ENCODE measurements at places on chromosomes 6 and 20.

DNA sequence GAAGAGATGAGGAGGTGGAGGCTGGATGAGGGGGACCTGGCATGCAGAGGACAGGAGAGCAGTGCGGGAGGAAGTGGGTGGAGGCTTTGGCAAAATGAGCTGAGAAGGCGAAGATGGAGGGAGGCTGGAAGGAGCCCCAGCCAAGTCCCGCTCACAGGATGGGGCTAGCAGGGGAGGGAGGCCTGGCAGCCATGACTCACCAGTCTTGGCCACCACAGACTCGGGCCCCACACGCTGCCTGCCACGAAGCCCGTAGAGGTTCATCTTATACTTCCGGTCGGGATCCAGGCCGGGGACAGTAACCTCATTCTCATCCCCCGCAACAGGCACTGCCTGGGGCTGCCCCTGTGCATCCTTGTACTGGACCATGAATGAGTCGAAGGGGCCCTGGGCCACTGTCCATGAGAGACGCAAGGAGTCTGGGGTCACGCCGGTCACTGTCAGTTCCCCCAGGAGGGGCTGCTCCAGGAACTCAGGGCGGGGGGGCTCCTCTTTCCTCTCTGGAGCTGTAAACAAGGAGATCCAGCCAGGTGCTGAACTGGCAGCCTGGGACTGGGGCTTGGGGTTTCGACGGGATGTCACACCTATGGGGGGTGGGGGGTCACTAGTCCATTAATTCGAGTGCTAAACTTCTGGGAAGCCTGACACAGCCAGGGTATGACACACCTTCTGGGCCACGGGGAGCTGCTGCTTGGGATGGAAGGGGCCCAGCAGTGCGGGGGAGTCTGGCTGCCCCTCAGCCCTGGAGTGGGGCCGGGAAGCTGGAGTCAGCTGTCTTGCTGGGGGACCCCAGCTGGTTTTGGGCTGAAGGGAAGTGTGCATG, 27.8 kb downstream of the TNXB start:
- DNase-seq: no peak

DNA sequence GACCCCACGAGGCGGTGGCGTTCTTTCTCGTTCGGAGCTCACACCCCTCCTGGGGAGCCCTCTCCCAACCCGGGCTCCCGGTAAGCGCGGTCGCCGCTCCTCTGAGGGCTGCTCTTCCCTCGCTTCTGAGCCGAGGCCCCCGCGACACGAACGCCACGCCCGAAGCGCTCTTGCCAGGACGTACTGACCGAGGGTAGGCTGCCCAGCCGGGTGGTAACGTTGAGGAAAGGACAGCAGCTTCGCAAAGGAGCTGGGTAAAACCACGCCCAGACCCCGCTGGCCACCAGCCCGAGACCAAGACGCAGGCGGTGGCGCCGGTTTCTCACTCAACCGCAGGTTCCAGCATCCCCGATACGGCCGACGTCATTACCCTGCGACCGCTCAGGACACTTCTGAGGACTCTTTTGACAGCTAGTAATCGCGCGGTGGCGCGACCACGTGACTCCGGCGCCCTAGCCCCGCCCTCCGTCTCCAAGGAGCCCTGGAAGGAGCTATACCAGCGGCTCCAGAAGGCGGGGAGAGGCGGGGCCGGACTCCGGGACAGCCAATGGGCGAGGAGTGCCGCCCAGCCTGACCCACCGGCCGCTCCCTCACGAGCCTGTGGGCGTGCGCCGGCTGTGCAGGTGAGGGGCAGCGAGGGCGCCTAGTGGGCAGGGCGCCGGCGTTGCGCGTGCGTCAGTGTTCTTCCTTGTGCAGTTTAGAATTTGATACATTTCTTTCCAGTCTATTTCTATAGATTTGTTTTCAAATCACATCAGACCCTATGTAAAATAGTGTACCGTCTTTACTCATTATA, 4.0 kb upstream of the GZF1 start:
- DNase-seq: peak; percentile 99

DNA sequence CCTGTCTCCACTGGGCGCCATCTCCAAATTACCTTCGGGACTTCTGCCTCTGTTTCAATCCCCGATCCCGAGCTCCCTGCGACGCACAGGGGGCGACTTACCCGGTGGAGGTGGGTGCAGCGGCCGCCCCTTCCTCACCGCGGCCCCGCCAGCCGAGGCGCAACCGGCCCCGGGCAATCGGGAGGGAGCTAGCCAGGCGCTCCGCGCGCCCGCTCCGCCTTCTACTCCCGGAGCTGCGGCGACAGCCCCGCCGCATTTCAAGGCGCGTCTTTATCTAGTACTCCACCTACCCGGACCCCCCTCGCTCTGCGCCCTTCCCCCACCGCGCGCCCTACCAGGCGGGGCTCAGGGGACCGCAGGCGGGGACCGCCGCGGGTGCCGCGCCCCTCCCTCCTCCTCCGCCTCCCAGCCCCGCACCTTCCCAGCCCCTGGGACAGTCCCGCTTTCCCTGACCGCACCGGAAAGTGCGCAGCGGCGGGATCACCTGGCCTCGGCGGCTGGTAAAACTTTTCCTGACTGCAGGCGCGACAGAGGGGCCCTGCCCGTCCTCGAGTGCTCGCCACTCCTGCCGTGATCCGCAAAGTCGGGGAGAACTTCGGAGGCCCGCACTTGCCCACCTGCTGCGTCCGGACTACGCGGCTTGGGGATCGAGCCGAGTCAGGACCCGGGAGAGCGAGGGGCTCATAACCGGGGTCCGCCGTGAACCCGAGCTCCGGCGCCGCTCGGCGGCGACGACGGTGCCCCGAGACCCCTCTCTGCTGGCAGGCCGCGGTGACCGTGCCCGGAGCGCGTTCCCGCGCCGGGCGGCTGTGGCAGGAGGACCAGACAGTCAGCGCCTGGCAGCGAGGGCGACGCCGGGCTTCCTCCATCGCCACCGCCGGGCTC, 8.0 kb upstream of the NKX2-2 start:
- DNase-seq: no peak

- DNase-seq: no peak
Measured at GRCh38 chr6:6003621-6004366, 2.9 kb downstream of the NRN1 start.

DNA sequence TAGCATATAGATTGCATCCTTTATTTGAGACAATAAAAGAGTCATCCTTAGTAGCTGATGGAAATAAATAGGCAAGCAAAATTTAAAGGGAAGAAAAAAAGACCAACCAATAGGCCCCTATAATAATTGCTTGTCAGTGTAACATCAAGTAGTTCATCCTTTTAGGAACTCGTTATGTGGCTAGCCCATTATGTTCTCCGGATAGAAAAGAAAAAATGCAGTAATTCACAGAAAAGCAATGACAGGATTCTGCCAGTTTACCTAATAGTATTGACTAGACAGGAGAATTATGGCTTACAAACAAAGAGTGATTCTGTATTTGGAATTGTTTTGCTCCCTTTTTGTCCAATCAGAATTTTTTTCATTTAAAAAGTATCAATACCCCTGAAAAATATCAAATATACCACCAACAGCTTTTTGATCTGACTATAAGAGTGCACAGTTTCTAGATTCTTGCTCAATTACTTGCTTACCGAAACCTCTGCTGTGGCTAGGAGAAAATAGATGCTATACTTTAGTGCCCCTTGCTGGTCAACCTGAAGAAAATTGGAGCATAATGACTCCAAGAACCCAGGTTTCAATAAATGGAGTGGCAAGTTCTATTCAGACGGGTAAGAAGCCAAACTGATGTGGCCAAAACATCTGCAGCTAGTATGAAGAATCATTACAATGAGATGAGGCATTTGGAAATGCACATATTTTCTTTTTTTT, 91.5 kb upstream of the SASH1 start:
- no peak for DNase-seq

DNA sequence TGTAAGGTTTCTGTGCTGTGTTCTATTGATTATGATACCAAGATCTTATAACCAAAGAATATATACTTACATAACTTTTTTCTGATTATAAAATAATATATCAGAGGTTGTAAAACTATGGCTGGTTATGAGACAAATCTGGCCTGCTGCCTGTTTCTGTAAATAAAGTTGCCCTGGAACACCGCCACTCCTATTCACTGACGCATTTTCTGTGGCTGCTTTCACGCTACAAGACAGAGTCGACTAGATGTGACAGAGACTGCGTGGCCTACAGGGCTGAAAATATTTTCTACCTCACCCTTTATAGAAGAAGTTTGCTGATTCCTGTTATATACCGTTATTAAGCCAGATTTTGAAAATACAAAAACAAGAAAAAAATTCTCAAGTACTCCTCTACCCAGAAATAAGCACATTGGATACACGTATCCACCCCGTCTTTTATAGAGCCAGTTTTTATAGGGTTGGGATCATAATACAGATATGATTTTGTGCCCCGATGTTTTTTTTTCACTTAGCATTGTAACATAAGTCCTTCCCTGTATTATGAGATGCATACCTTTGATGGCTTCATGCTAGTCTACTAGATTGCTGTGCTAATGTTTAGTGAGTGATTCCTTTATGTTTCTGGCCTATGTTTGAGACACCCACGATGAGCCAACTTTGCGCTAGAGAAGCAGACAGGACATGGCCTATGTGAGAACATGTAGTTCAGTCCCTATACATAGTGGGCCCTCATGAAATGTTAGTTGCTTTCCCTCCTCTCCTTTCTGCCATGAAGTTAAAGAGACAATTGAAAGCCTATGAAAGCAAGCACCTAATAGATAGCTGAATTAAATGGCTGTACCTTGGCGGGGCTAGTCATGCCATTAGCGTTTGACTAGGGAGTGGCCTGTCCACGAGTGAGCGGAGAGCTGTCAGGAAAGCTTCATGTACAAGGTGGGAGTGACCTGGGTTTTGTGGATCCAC, 98.1 kb upstream of the KCNK16 start:
- no peak for DNase-seq

GRCh38 chr20:44475694-44476560, at the start of gene TTPAL:
Gene TTPAL, plus strand, starts transcription at chr20:44475874. Its CDS starts 4,126 bp downstream, at chr20:44480000.
- DNase-seq: peak; percentile 81

DNA sequence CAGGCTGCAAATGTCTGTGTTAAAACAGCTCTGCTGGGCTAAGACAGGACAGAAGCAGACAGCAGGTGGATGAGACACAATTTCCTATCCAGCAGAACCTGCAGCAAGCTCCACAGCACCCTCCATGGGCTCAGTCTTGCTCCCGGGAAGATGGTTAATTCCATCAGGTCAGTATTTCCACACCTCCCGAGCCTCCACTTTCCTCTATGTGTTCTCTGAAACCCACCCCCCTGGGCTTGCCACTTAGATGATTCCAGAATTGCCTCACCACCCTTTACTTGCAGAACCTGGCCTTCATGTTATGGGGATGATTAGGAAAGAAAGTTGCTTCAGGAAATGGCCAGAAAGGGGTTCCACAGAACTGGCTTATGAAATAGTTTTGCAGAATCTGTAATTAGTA, 43.8 kb downstream of the ERMARD start:
- DNase-seq: no peak

DNA sequence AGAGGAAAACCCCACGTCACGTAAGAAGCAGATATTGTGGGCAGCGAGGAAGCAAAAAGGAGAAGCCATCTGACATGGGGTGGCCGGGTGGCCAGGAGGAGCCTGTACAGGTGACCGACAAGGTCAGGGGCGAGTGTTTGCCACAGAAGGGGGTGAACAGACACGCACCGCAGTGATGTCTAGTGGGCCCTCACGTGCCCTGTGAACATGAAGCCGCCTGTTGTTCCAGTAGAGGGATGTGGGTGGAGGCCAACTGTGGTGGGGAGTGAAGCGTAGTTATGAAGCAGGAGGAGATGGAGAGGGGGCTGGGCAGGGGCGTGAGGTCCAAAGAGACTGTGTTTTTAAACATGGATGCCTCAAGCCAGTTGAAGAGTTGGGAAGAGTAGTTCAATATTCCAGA, 20.5 kb downstream of the MYT1 start:
- no peak for DNase-seq

- DNase-seq: no peak
Measured at GRCh38 chr20:6802227-6802626, 34.7 kb downstream of the BMP2 start.

DNA sequence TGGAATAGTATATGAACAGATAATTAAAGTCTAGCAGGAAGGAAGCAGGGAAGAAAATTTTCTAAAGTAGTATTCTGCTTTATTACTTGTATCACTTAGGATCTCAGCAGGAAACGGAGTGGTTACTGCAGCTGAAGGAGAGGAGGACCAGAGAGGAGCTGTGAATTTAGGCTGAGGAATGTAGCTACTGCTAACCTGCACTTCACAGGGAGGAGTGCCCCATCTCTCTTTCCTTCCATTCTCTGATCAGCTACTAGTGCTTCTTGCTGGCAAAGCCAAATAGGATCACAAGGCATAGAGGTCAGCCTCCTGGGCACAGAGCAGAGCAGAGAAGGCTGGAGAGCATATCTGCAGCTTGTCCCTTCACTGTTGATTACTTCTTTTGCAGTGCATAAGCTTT, 205.3 kb upstream of the ASCC3 start:
- DNase-seq: no peak

GRCh38 chr6:30722280-30723112, 2.3 kb downstream of the TUBB start:
- peak; percentile 75 for DNase-seq

GRCh38 chr6:137542713-137543112, 48.5 kb upstream of the OLIG3 start:
- no peak for DNase-seq

DNA sequence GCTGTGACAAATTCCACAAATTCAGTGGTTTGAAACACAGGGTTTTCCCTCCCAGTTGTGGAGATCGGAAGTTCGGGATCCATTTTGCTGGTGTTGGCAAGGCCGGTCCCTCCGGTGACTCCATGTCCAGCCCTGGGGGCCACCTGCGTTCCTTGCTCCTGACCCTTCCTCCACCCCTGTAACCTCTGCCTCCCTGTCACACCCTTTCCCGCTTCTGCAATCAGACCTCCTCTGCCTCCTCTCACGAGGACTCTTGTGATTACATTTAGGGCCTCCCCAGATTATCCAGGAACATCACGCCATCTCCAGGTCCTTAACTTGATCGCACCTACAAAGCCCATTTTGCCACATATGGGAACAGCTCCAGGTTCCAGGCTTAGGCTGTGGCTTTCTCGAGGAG, 12.5 kb downstream of the RPS6KA2 start:
- no peak for DNase-seq

DNA sequence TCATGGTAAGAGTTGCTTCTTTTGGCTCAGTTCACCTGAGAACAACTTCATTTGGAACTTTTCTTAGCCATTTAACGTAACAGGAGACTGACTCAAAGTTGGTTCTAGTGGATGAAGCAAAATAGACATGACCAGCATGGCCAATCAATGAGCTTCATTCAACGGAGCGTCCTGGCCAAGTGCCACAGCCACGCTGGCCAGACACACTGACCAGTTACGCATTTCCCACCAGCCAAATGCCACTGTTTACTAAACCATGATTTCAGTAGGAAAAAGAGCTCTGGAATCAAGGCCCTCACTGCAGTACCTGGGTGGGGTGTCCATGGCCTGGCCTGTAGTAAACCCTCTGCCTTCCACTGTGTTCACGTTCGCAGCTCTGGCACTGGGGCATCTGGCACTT, 80.4 kb downstream of the POPDC3 start:
- no peak for DNase-seq

DNA sequence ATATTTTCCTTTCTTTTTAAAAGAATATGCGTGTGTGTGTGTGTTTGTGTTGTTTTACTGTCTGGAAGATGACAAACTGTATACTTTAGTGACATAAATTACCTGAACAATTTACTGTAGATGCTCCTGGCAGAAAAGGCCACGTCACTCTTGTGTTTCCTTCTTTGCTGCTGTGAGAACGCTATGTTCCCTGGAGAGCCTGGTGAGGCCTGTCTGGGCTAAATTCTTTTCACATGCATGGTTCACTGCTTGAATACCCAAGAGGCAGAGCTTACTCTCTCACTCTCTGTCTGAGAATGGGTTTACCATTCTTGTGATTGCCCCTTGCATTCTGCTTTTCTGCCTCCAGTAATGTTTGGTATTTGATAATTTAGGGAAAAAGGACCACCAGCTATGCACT, 64.3 kb downstream of the EDN1 start:
- no peak for DNase-seq
